Vagina (tissue), 2 donors: ENCODE measurements at places on chromosomes 4 and X. TPM values are rescaled to one million over a fixed set of nuclear protein-coding genes. Genes with fewer than 3 reads are reported as not detected.

Gene P2RY10
- 0.98 TPM for total RNA-seq

Gene SLC10A4
- 6.6 TPM for total RNA-seq

GRCh38 chrX:113833096-113834055 lies 750.5 kb upstream of the HTR2C start:
- no peaks in the 10 kb centered on the region for H3K36me3 ChIP-seq
- H3K27ac ChIP-seq = no peak overlapping the region
- no peak overlapping the region for H3K4me3 ChIP-seq
- no peak for DNase-seq

GRCh38 chrX:24173115-24173847 lies 23.8 kb downstream of the ZFX start:
- H3K36me3 ChIP-seq = no peaks in the 10 kb centered on the region
- no peak overlapping the region for H3K27ac ChIP-seq
- no peaks in the 10 kb centered on the region for H3K27me3 ChIP-seq
- no peak for DNase-seq

DNA sequence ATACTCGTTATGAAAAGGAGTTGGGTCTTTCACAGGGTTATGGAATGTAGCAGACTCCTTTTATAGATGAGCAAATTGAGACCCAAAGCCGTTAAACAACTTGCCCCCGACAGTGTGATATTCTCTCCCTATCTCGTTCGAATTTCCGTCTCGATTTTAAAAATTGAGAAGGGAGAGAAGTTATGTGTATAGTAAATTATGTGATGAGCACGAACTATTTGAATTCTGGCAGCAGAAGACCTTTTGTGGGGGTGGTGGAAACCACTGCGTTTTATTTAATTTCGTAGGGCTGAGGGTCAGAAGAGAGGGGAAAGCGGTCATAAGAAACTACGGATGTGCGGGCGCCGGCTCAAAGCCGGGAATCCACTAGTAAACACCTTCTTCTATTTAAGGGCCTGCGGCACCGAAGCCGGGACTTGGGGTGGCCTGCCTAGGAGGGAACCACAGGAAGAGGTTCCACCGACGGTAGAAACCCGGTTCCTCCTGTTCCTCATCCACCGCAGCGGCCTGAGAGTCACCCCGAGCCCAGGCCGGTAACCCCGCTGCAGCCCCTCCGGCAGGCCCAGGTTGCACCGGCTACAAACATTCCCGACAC lies 1.5 kb upstream of the DDX3X start:
- H3K27me3 ChIP-seq = no peaks in the 10 kb centered on the region
- H3K4me1 ChIP-seq = peaks cover 34% of the 10 kb centered on the region
- DNase-seq = no peak
- H3K36me3 ChIP-seq = no peaks in the 10 kb centered on the region

- DNase-seq = no peak
- peaks cover 9% of the 10 kb centered on the region for H3K36me3 ChIP-seq
- no peaks in the 10 kb centered on the region for H3K4me1 ChIP-seq
- no peak overlapping the region for H3K27ac ChIP-seq
- no peaks in the 10 kb centered on the region for H3K27me3 ChIP-seq
Measured at GRCh38 chrX:21985332-21985777, 44.8 kb downstream of the SMS start.

DNA sequence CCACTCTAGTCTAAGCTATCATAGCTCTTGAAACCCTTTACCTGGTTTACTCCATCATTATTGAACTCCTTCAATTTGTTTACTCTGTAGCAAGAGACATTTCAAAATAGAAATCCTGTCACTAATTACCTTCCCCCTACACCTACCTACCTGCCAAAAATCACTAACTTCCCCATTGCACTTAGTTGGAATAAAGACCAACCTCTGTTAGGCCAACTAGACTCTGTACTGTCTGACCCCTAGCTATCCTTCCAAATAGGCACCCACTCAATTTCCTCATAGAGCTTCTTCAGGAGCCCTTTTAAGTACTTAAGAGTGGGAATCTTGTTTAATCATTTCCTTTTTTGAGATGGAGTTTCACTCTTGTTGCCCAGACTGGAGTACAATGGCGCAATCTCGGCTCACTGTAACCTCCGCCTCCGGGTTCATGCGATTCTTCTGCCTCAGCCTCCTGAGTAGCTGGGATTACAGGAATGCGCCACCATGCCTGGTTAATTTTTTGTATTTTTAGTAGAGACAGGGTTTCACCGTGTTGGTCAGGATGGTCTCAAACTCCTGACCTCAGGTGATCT lies 8.9 kb upstream of the CDKL2 start:
- H3K27me3 ChIP-seq = no peaks in the 10 kb centered on the region
- H3K4me1 ChIP-seq = no peaks in the 10 kb centered on the region
- peaks cover 10% of the 10 kb centered on the region for H3K36me3 ChIP-seq
- H3K27ac ChIP-seq = no peak overlapping the region
- H3K4me3 ChIP-seq = no peak overlapping the region

DNA sequence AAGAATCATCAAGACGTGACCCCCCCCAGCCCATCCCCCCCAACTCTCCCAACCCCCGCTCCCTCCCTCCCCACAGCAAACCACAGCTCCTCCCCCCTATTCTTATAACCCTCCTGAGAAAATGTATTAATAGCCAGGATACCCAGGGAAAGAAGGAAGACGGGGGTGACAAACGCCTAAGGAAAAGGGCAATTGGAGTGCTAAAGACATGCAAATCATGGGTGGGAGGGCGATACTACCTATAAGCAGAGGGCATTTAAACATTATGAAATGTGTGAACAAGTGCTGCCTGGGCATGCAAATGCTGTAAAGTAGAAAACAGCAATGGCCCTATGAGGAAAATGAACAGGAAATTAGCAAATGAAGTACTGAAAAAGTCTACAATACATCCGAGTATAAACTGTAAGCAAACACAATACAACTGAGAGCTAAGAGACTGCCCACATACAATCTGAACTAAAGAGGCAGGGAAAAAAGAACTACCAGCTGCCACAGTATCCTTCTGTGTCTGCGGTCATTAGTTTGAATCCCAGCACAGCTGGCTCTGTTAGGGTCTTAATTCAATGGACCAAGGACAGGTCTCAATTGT lies 2.4 kb downstream of the CXXC4 start:
- no peak for DNase-seq
- peak overlapping the region; percentile 26 for H3K27ac ChIP-seq
- no peaks in the 10 kb centered on the region for H3K27me3 ChIP-seq
- no peaks in the 10 kb centered on the region for H3K36me3 ChIP-seq

DNA sequence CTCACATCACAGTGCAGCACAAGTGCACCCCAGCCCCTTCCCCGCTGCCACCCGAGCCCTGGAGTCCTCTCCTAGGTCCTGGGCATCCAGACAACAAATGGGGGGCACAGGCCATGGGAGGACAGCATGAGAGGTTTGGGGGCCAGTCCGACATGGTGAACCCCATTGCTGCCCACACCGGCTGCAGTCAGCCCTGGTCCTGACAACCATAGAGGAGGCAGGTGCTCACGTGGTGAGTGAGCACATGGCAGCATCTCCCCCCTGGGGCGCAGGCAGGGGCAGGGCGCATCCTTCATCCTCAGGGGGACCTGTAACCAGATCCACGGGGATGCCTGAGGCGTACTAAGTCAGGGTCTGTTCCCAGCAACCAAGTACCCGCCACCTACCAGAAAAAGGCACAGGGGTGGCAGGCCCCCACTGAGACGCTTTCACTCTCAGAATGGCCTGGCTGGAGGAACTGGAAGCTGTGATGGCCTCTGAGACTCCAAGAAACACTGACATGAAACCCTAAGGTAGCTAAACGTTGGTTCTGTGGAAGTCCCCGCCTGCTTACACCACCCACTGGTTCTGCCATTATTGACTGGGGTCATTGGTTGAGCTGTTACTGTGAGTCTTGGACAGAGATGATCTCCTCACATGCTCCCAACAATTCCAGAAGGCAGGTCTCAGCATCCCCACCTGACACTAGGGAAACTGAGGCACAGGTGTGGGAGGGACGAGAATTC lies 6.5 kb downstream of the ZFYVE28 start:
- DNase-seq = no peak
- peaks cover 39% of the 10 kb centered on the region for H3K4me1 ChIP-seq
- no peak overlapping the region for H3K4me3 ChIP-seq
- H3K36me3 ChIP-seq = no peaks in the 10 kb centered on the region
- no peak overlapping the region for H3K27ac ChIP-seq

GRCh38 chr4:159353422-159354116 lies 250.7 kb downstream of the RAPGEF2 start:
- no peak overlapping the region for H3K27ac ChIP-seq
- peaks cover 49% of the 10 kb centered on the region for H3K36me3 ChIP-seq
- no peak for DNase-seq
- H3K4me3 ChIP-seq = no peak overlapping the region

- H3K36me3 ChIP-seq = peaks cover 4% of the 10 kb centered on the region
- no peak overlapping the region for H3K4me3 ChIP-seq
- H3K27me3 ChIP-seq = no peaks in the 10 kb centered on the region
- H3K27ac ChIP-seq = no peak overlapping the region
- H3K4me1 ChIP-seq = no peaks in the 10 kb centered on the region
Measured at GRCh38 chr4:80062527-80062926, 10.5 kb downstream of the ANTXR2 start.

DNA sequence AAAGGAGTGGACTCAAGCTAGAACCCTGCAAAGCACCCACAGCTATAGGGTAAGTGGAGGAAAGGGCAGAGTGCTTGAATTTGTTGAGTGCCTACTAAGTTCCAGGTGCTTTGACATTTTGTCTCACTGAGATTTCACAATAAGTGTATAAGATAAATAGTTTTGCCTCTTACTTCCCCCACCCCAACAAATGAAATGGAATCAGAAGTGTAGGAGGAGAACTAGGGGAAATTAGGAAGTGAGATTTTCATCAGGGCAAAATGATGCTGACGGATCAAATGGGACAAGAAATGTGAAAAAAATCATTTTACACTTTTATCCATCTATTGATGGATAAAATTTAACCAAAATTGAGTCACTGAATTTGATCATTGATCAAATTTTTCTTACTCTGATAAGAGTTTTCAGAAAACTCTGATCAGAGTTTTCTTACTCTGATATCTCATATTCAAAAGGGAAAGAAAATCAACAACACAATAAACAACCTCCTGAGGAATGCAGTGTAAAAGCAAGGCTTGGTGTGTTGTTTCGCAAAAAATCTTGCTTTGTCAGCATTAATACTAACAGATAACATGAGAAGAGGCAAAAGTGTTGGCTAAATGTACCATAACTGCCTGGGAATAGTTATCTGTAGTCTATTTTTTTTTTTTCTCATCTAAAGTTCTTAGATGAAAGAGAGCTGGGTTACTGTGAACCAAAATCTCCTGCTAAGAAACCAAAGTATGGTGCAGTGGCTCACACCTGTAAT lies 24.9 kb downstream of the PLAC8 start:
- H3K27me3 ChIP-seq = no peaks in the 10 kb centered on the region
- DNase-seq = no peak
- no peak overlapping the region for H3K4me3 ChIP-seq
- H3K4me1 ChIP-seq = no peaks in the 10 kb centered on the region

DNA sequence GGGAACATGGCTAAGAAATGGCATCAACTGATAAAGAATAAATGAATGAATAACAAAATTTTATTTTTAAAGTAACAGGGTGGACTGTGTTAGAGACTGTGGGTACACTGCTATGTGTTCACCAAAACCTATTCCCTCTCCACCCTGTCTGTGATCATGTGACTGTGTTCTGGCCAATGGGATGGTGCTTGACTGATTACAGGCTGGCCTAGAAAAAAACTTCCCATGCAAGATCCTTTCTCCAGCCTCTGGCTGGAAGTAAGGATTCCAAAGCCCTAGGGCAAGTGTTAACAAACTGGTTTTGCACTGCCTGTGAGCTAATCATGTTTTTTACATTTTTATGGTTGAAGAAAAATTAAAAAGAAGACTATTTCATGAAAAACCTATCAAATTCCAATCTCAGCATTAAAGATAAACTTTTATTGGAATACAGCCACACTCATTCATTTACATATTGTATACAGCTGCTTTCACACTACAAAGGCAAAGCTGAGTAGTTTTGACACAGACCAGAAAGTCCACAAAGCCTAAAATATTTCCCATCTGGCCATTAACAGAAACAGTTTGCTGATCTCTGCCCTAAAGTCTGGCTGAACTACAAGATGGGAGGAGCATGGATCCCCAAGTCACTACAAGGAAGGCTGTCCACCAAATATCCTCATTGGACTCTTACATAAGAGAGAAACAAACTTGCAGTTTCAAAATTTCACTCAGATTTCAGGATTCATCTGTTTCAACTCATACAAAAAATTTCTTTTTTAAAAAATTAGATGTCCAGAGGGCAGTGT lies 133.2 kb downstream of the ARHGAP6 start:
- H3K4me1 ChIP-seq = no peaks in the 10 kb centered on the region
- DNase-seq = no peak
- H3K27ac ChIP-seq = no peak overlapping the region
- H3K27me3 ChIP-seq = no peaks in the 10 kb centered on the region
- H3K36me3 ChIP-seq = no peaks in the 10 kb centered on the region

- no peaks in the 10 kb centered on the region for H3K27me3 ChIP-seq
- H3K4me3 ChIP-seq = no peak overlapping the region
- DNase-seq = no peak
- H3K27ac ChIP-seq = no peak overlapping the region
- no peaks in the 10 kb centered on the region for H3K36me3 ChIP-seq
- H3K4me1 ChIP-seq = no peaks in the 10 kb centered on the region
Measured at GRCh38 chr4:19700992-19701391, 550.7 kb upstream of the SLIT2 start.

DNA sequence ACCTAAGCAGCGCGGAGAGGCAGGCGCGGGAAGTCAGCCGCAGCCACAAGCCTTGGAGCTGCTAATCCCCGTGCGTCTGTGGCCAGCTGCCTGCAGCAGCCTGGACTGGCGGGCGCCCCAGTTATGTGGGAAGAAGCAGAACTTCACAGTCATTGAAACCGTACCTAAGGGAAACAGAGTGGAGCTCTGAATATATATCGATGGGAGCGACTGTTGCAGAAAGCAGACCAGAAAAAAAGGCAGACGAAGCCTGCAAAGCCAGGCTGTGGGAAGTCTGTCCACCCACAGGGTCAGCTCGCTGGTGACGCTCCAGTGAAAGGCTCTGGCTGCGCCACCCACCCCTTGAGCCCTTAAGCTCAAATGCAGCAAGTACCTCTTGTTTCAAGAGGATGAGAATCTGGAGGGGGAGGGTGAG lies 24.7 kb downstream of the KCNE5 start:
- H3K27me3 ChIP-seq = no peaks in the 10 kb centered on the region
- H3K36me3 ChIP-seq = no peaks in the 10 kb centered on the region
- DNase-seq = no peak
- no peak overlapping the region for H3K27ac ChIP-seq

DNA sequence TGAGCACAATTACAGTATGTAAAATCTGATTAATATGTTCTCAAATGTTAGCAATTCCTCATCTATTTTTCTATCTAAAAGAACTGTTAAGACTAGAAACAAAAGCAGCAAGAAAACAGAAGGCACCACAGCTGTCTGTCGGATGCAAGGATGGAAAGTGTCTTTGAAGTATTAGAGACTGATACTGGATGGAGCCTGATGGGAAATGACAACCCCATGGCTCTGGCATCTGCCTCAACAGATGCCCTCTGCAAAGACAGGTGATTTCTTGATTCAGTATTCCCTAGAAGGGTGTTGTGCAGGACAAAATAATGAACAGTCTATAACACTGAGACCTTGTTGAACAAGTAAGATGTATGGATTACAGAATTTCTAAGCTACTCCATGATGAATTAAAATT lies 19.7 kb downstream of the LRCH2 start:
- H3K4me1 ChIP-seq = no peaks in the 10 kb centered on the region
- no peak overlapping the region for H3K4me3 ChIP-seq
- no peaks in the 10 kb centered on the region for H3K36me3 ChIP-seq
- H3K27ac ChIP-seq = no peak overlapping the region
- no peak for DNase-seq
